Hematopoietic multipotent progenitor cell treated with erythropoietin and hydrocortisone succinate and interleukin-3 and kit ligand, for 15 days (in vitro differentiated cells): ENCODE measurements at places on chromosomes 13 and 19.

DNA sequence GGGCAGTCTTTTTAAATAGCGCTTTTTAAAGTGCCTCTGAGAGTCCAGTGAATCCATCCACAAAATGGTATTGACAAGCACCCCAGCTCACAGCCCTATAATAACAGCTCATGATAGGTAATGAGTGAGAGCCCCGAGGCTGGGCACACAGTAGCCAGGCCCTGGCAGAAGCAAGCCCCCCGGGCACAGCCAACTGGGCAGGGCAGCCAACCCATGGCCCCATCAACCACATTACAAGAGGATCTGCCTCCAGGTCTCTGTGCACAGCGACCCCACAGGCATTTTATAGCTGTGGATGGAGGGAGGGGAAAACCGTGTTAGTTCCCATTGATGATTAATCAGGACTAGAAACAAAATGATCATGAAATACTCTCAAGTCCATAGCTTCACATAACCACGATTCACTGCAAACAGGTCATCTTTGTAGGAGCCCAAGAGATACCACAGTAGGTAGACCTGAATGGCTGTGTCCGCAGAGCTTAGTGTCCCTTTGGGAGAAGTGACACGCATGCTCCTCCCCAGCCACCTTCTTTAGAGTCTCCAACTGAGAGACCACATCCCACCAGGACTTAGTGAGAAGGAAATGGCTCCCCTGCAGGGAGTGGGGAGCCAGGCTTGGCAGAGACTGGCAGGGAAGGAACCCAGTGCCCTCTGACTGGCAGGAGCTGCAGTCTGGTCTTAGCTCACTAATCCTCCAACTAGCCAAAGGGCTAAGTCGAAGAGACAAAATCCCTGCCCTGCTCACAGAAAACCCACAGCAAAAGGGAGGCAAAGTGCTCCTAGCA is 4.3 kb upstream of the VSTM2B start:
- no peak for DNase-seq

DNA sequence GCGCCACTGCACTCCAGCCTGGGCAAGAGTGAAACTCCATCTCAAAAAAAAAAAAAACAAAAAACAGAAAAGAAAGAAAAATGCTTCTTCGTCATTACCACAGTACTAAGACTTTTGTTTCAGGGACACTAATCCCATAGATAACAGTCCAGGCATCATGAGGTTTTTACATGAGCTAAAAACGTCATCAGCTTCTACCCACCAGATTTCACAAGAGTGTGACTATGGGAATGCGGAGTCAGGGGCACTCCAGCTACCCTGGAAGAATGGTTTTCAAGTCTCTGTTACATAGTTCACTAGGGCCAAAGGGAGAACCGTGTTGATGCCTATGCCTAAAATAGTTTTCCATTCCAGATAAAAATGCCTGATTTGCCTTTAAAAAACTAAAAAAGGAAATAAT is 33.2 kb downstream of the RAB20 start:
- DNase-seq: no peak

- DNase-seq: no peak
These were observed 25.3 kb downstream of the APBA3 start for GRCh38 chr19:3736106-3736724.

DNA sequence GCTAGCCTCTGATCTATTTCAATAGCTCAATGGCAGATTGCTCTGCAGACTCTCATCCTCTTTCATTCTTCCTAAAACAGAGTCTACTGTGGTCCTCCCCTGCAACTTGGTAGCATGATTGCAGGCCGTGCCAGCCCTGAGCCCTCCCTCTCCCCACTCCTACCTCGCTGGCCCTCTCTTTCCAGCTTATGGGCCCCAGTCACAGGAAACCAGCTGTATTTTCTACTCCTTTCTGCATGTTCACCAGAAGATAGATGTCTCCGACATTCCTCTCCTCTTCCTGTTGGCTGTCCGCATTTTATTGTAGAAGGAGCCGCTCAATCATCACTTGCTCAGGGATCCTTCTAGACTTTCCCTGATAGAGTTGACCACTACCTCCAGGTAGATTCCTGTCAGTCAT is 50.2 kb downstream of the SERP2 start:
- no peak for DNase-seq

GRCh38 chr19:4496304-4496703 is 22.0 kb downstream of the PLIN4 start:
- DNase-seq: no peak

DNA sequence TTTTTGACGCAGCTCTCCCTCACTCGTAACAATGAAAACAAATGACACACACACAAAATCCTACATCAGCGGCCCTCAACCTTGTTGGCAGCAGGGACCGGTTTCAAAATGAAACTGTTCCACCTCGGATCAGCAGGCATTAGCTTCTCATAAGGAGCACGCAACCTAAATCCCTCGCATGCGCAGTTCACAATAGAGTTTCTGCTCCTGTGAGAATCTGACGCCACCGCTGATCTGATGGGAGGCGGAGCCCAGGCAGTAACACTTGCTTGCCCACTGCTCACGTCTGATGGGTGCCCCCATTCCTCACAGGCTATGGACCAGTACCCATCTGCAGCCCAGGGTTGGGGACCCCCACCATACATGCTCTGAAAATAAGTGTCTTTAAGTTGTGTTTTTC is 43.4 kb downstream of the DHRS12 start:
- DNase-seq: no peak

GRCh38 chr13:70098669-70099068 is 9.0 kb upstream of the ATXN8OS start:
- no peak for DNase-seq

- no peak for DNase-seq
These were observed 324 bp upstream of the FBXO17 start for GRCh38 chr19:38975861-38976271.

- DNase-seq: no peak
These were observed 11.2 kb downstream of the AP3D1 start for GRCh38 chr19:2140138-2140569.

- DNase-seq: no peak
These were observed 437.7 kb downstream of the TSHZ3 start for GRCh38 chr19:30911491-30911890.

- DNase-seq: no peak
These were observed 650.0 kb downstream of the DIAPH3 start for GRCh38 chr13:59513686-59514085.

DNA sequence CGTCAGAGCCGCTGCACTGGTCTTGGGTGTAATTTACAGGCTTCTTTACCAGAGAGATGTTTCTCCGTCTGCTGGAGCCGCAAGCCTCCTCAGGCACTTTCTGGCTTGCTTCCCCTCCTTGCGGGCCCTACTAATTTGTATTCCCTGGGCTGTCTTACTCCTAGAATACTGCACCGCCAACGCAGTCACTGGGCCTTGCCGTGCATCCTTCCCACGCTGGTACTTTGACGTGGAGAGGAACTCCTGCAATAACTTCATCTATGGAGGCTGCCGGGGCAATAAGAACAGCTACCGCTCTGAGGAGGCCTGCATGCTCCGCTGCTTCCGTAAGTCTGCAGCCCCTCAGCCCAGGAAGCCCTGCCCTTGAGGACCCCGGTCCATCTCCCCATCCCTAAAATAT is 14.1 kb upstream of the C19orf33 start:
- DNase-seq: no peak

- no peak for DNase-seq
These were observed 6.5 kb downstream of the CARS2 start for GRCh38 chr13:110699148-110700145.

- DNase-seq: no peak
These were observed 28.1 kb upstream of the POMP start for GRCh38 chr13:28630869-28631268.

GRCh38 chr13:38348861-38349389 is 726 bp upstream of the UFM1 start:
- DNase-seq: no peak

DNA sequence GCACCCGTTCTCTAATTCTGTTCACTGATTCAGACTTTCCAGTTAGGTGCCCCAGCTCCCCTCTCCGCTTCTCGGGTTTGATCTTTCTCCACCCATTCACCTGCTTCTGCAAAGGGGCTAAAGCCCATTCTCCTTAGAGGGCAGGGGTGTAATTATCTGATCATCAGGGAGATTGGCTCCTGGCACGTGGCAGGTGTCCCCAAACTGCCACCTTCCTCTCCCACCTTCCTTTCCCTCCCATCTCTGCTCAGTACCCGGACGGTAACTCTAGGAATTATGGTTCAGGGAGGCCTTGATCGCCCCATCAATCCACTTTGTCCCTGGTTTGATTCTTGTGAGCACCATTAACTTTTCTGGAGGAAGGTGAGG is 212 bp downstream of the FFAR1 start:
- no peak for DNase-seq

DNA sequence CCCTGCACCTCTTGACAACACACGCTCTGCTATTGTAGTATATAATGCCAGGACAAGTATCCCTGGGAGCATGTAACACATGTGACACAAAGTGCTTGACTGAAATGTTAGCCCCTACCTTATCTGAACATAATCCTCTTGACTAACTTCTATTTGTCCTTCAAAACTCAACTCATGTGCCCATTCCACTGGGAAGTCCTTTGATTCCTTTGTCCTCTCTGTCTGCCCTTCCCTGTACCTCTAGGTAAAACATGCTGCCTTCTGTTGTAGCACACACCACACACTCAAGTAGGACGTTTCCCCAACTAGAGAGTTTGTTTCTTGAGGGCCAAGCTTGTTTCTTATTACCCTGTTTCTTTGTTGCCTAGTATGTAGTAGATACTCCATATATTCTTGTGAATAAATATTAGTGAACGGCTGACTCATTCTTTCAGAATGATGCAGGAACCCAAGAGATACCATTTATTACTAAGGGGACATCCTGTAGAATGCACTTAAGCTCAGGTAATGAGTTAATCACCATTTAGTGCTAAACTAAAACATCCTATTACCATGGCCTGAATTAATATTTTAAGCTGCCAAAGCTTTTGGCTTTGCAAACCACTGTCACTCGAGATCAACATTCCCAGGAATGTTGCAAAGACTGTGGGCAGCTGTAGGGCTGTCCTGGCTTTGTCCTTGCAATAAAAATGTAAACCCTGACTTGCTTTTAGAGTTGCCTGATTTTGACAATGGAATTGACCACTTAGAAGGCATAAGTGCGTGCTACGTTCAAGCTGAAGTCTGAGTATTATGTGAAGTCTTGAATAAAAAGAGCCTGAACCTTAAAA is 313.4 kb downstream of the COG6 start:
- no peak for DNase-seq

- DNase-seq: no peak
These were observed 585.7 kb upstream of the GPC6 start for GRCh38 chr13:92640936-92641335.

- no peak for DNase-seq
These were observed 84.6 kb upstream of the TRPC4 start for GRCh38 chr13:37954191-37954590.

DNA sequence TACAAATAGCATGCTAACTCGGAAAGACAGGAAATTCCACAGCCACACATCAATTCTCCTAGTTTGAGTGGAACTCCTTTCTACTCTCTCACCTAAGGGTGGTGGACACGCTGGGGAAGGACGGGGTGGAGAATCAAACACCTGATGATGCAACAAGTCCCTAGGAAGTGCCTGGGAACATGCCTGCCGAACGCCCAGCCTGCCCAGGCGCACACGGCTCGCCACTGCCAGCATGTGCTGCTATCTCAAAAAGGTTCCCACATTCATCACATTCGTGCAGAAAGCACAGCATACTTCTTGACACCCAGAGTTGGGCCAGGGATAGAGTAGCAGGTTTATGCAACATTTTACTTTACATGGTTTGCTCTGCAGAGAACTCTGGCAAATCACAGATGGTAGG is 164.6 kb downstream of the ABCC4 start:
- no peak for DNase-seq

- DNase-seq: no peak
These were observed 807.7 kb upstream of the GPC6 start for GRCh38 chr13:92418818-92419412.

- DNase-seq: no peak
These were observed 10.1 kb downstream of the LGALS7B start for GRCh38 chr19:38799104-38799503.

DNA sequence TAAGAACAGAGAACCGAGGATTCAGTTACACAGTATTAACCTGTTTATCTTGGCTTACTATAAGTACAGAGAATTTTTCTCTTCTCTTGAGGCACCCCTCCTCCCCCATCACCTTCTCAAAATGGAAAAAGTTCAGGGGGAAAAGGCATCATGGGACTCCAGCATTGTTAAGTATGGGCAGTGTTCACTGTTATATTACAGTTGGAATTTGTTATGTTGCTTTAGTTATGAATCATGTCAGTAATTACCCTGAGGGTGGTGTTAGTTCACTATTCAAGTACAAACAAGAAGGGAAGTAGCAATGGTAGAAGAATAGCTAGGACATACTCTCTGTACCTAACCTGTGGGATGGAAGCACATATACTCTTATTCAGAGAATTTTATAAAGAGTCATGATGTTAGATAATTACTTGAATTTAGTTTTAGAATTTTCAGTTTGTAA is 12.0 kb downstream of the LPAR6 start:
- DNase-seq: no peak

DNA sequence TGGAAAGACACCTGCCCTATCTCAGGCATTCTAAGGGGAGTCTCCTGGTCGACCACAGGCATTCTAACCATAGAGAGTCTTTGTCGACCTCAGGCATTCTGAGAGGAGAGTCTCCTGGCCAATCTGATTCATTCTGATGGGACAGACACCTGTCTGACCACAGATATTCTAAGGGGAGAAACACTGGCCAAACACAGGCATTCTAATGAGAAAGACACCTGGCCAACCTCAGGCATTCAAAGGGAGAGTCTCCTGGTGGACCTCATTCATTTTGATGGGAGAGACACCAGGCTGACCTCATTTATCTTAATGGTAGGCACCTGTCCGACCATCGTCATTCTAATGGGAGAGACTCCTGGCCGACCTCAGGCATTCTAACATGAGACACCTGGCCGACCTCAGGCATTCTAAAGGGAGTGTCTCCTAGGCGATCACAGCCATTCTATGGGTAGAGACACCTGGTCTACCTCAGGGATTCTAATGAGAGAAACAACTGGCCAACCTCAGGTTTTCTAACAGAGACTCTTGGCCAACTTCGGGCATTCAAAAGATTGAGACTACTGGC is 1351.5 kb downstream of the UQCRFS1 start:
- no peak for DNase-seq

DNA sequence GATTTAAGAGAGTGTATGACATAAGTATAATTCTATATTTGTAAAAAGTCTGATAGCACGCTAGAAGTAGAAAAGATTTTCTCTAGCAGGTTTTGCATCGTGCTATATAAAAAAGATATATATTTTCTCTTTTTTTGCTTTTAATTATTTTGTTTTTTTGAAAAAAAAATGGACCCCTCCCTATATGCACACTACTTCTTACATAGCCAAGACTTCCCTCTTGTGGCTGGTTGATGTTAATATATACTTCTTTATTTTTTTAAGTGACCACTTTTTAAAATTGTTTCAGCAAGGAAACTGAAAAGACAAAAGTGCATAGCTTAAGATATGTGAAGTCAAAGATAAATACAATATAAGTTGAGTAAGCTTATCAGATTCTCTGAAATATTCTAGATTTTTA is 1202.8 kb downstream of the DIAPH3 start:
- DNase-seq: no peak

GRCh38 chr19:10430505-10431253 is 10.3 kb downstream of the PDE4A start:
- no peak for DNase-seq

- no peak for DNase-seq
These were observed 12.7 kb downstream of the SGTA start for GRCh38 chr19:2770055-2771013.

GRCh38 chr13:43822969-43823368 is 36.2 kb upstream of the ENOX1 start:
- no peak for DNase-seq
